ENCODE measurements at places on chromosomes 5 and 9. TPM values are rescaled to one million over a fixed set of nuclear protein-coding genes. Genes with fewer than 3 reads are reported as not detected.
A peak's percentile ranks its signal among the peaks of the same experiment; 100 is the strongest.

GRCh38 chr5:146076455-146076854 lies 28.9 kb downstream of the PLAC8L1 start:
- DNase-seq = no peak

- DNase-seq = peak; percentile 29
Observed at GRCh38 chr5:141668601-141669265, 13.3 kb downstream of the ARAP3 start.

GRCh38 chr5:110346893-110347358 lies 379.5 kb downstream of the TMEM232 start:
- no peak for DNase-seq

- no peak for DNase-seq
Observed at GRCh38 chr9:103261951-103262350, 266.8 kb downstream of the CYLC2 start.

DNA sequence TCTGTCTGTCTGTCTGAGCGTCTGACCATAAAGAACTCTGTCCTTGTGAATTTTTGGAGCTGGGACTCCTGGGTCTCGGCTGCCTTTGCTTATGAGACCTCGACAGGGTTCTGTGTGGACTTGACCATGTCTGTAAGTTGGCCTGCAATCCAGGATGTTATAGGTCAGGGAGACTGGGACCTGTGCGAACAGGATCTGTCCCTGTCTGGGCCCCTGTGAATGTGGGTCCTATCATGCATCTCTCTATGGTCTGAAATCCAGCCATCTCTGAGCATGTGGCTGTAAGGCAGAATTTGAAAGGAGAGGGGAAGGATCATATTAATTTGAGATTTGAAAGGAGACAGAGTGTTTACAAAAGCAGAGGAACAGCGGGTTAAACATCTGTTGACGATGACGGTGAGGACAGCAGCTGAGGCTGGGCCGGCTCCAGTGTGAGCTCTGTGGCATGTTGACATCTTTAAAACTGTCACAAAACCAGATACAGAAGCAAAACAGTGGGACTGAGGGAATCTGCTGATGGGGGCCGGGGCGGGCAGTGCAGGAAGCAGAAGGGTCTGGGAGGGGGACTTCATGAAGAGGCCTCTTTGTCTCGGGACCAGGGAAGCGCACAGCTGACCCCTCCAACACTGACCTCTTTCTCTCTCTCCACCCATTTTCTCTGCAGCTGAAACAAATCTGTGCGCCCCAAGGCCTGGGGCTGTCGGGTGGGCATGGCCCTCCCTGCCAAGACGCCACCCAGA lies 19.1 kb upstream of the MVB12B start:
- no peak for DNase-seq

GRCh38 chr5:2802693-2803365 lies 51.4 kb upstream of the IRX2 start:
- no peak for DNase-seq

DNA sequence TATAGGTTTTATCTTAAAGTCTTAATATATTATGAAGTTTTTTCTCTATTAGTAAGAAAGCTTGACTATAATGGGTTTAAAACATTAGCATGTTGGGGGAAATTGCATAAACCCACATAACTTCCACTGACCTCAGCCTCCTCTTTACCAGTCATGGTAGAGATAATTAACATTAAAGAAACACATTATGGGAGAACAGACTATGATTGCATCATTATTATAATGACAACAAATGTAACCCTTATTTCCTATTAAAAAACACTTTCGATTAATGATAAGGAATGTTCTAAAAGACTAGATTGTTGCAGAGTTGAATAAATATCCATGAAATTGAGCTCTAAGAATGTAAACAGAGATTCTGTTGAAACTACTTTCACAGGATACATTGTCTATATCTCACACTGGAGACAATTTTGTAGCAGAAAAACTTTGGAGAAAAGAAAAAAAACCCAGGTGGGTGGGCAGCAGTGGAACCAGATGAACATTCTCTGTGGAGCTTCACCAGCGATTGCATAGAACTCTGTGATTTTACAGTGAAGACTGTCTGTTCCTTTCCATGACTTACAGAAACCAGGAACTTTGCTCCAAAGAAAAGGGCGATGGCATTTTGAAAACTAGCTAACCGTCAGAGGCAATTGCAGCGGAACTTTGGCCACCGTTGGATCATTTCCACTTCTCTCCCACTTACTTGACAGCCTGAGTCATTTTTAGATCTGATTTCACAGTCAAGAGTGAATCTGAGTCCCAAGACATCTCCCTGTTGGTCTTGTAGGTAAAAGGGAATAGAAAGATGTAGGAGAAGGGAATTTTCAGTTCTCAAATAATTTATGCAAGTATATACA lies 21.0 kb upstream of the ERAP2 start:
- peak; percentile 76 for DNase-seq

- no peak for DNase-seq
Observed at GRCh38 chr5:147860641-147861025, 17.9 kb upstream of the SCGB3A2 start.

GRCh38 chr5:142325725-142326479 lies 1.1 kb upstream of the SPRY4 start:
- DNase-seq = peak; percentile 44

Gene GLDC
- total RNA-seq = 8.9 TPM

Gene IL3
- total RNA-seq = not detected

All from astrocyte (in vitro differentiated cells and primary cell).